ENCODE measurements at places on chromosomes 1 and 21.

DNA sequence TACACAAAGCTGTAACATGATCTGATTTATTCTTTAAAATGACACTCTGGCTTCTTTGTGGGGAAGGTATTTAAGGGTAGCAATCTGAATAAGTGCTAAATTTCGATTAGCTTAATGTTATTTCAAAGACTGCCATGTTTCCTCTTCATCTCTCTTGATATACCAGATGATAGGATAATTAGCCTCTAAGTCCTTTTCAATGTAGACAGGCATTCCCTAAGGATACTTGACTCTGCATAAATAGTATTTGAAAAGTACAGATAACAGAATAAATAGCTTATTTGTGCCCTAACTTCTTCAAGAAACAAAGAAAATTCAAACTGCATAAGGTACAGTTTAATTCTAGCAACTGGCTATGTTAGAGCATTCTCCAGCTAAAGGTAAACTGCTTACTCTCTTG lies 46.2 kb downstream of the ARHGAP29 start:
- DNase-seq: no peak

DNA sequence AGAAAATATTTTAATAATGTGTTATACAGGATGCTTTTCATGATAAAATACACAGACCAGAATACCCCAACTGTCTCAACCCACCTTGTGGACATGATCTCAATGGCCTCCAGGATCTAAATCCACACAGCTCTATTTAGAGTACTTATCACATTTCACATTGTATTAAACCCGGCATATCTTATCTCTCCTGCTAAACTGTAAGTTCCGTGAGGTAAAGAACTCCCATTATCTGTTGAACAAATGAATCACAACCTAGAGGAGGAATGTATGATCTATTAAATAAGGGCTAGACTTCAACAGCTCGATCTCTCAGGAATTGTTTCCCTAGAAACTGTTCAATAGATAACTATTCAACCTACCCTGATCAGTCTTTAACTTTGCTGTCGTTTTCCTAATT lies 6.9 kb downstream of the ETV3 start:
- no peak for DNase-seq

DNA sequence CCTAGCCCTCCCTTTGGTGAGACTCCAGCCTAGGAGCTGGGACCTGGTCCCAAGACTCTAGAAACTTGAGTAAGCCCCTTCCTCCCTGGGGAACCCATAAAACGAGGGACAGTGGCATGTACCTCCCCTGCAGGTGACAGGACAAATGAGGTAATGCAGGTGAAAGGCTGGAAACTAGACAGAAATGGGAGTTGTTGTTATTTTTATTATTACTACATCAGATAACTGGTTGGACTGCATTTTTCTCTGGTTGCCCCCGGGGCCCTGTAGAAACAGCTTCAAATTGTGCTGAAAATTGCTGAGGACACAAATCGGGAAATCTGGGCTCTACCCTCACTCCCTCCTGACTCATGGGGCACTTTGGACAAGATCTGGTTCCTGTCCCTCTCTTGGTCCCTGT lies 132.3 kb upstream of the WNT4 start:
- no peak for DNase-seq

DNA sequence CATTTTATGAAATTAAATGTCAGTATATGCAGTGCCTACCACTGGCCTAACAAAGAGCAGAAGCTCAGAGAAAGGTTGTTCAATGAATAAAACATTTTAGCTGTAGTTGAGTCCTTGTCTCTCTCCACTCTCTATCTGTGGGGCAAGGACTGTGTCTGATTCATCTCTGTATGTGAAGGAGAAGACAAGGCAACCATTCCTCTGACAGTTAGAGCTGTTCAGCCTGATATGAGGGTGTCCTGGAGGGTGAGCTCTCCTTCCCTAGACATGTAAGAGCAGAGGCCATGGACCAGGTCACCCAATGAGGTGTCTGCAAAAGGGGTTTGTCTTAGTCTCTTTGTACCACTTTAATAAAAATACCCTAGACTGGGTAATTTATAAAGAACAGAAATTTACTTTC lies 4.5 kb upstream of the PDZK1IP1 start:
- DNase-seq: no peak
